ENCODE measurements at places on chromosomes 2 and 18. TPM values are rescaled to one million over a fixed set of nuclear protein-coding genes. Genes with fewer than 3 reads are reported as not detected.

Gene RUFY4
- not detected for total RNA-seq

Gene CD8B2
- not detected for total RNA-seq

Gene POMC
- 5.6 TPM for total RNA-seq

Gene STAT4
- total RNA-seq = 0.64 TPM

Gene FAM161A
- total RNA-seq = 1.8 TPM

Gene TSPYL6
- total RNA-seq = not detected

Gene AAK1
- total RNA-seq = 38.6 TPM

Gene EVX2
- not detected for total RNA-seq

Gene CHRNG
- 3.3 TPM for total RNA-seq

Gene RHOB
- 190 TPM for total RNA-seq

Gene PLEKHA3
- total RNA-seq = 4.8 TPM

Gene LRATD1
- total RNA-seq = 0.64 TPM

Gene LAMA3
- 18.1 TPM for total RNA-seq

Gene GRHL1
- 0.65 TPM for total RNA-seq

Gene RAPGEF4
- 0.13 TPM for total RNA-seq

Gene NGEF
- 3.0 TPM for total RNA-seq

Gene SCTR
- total RNA-seq = not detected

Gene TPO
- not detected for total RNA-seq

Gene G6PC2
- not detected for total RNA-seq

Gene ACKR3
- 2.1 TPM for total RNA-seq

Gene ALPP
- total RNA-seq = not detected

Gene RHBDD1
- 17.7 TPM for total RNA-seq

Gene CNOT11
- 42.8 TPM for total RNA-seq

Gene ANKRD30B
- total RNA-seq = not detected

Gene CFC1
- not detected for total RNA-seq

Gene IL1B
- total RNA-seq = 69.0 TPM

Gene TEKT4
- not detected for total RNA-seq

Gene GPBAR1
- total RNA-seq = 0.26 TPM

Gene SPAG16
- 26.5 TPM for total RNA-seq

Gene SLC11A1
- total RNA-seq = 0.13 TPM

Gene DIS3L2
- total RNA-seq = 14.6 TPM

Gene LPIN1
- total RNA-seq = 31.1 TPM

Gene RAX
- total RNA-seq = not detected

Gene NYAP2
- total RNA-seq = under 0.01 TPM

Gene KLHL14
- total RNA-seq = not detected

Gene DYNC2LI1
- total RNA-seq = 10.1 TPM

Gene CERS6
- 14.5 TPM for total RNA-seq

Gene SERPINB13
- total RNA-seq = not detected

Gene PLEKHB2
- 29.4 TPM for total RNA-seq

Gene SLC4A3
- 4.0 TPM for total RNA-seq

Gene ADAM17
- total RNA-seq = 32.7 TPM

Gene PLEK
- total RNA-seq = not detected

Gene TET3
- total RNA-seq = 4.8 TPM

Gene MAP2
- 4.6 TPM for total RNA-seq

Gene SCN2A
- 0.26 TPM for total RNA-seq

Gene ARL5A
- total RNA-seq = 42.7 TPM

Gene CCBE1
- total RNA-seq = 34.5 TPM

Data from epithelial cell of alveolus of lung (primary cell).